SK-MEL-5 (cell line): ENCODE measurements at places on chromosomes 11 and 22.

DNA sequence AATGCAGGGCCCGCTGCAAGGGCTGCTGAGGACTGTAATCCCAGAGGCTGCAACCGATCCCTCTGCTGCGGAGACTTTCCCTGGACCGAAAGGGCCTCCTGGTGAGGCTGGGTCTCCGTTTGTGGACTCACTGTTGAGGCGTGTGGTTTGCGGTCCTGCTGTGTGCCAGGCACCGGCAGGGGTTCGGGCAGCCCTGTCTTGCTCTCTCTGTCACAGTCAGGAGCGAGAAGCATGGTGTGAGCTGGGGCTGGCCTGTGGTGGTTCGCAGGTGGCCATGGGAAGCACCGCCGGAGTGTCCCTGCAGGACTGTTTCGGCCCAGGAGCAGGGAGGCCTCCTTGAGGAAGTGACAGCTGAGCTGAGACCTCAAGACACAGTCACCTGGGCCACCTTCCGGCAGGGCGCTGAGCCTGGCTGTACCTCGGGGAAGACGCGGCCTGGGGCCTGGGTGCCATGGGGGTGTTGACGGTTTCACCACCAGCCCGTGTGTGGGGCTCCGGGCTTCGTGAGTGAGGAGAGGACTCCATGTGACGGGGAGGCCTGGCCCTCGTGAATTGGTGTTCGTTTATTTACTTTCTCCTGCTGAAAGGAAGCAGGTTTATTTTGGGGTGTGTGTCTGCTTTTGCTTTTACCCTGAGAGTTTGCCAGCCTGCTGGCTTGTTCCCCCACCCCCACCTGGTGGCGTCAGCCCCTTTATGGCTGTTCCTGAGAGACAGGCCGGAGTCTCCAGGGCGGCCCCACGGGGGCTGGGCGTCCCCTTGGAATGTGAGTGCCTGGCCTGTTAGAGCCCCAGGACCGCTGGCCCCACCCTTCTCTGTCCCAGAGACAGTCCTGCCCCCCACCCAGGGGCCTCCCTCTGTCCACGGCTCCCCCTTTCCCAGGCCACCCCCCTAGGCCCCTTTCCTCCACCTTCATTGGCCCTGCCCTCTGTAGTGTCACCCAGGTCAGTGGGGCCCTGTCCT lies 122.5 kb downstream of the KCNQ1OT1 start:
- no peak for DNase-seq

DNA sequence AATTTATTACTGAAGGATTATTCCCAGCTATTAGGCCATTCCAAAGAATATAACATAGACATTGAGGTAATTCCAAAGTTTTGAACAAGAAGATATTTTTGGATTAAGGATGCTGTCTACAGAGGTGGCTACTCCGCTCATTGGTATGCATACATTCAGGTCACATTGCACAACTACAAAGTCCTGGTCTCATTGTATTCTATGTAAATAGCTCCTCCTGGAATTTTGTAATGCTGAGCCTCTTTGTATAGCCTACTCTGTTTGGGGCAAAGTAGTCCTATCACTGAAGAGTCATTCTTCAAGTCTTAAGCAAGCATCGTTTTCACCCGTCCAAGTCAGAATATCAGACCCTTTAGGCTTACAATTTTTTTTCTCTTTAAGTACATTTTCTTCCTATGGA lies 142.4 kb downstream of the KIF18A start:
- no peak for DNase-seq

- DNase-seq = peak; percentile 5
Observed at GRCh38 chr11:79762279-79762921, 321.6 kb upstream of the TENM4 start.

GRCh38 chr22:39765046-39765445 lies 128.5 kb downstream of the ENTHD1 start:
- DNase-seq = no peak

GRCh38 chr11:125448136-125448535 lies 47.9 kb downstream of the FEZ1 start:
- peak; percentile 44 for DNase-seq

GRCh38 chr11:35190804-35191348 lies 51.9 kb downstream of the CD44 start:
- no peak for DNase-seq

GRCh38 chr22:48416396-48417224 lies 1411.1 kb downstream of the BRD1 start:
- no peak for DNase-seq

- DNase-seq = no peak
Observed at GRCh38 chr11:118370774-118371173, 11.4 kb downstream of the UBE4A start.

- no peak for DNase-seq
Observed at GRCh38 chr11:104490182-104490581, 326.2 kb upstream of the PDGFD start.

DNA sequence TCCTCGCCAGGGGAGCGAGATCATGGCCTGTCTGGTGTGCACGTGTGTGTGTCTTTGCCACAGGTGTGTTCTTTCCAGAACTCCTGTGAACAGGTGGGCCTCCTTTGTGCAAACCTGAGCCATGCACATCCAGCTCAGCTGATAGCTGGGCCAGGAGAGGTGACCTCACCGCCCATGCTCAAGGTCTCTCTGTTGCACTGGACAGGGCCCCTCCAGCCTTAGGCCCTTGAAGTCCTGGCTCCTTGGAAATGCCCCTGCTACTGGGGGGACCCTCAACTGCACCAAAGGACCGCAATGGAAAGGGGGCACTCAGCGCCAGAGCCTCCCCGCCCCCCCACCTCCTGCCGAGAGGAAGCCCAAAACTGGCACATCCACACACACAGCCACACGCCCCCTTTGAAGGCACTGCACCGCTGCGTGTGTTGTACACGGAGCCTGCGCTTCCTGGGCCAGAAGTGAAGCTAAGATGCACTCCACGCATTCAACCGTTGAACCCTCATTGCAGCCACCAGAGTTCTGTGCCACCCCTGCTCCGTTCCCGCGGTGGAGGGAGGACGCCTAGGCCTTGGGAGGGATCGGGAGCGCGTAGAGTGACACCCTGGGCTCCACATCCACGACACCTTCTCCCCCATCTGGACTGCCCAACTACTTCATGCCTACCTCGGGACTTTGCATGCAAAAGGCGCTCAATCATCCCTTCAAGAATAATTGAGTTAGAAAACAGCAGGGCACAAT lies 16.4 kb upstream of the IL2RB start:
- DNase-seq = no peak

DNA sequence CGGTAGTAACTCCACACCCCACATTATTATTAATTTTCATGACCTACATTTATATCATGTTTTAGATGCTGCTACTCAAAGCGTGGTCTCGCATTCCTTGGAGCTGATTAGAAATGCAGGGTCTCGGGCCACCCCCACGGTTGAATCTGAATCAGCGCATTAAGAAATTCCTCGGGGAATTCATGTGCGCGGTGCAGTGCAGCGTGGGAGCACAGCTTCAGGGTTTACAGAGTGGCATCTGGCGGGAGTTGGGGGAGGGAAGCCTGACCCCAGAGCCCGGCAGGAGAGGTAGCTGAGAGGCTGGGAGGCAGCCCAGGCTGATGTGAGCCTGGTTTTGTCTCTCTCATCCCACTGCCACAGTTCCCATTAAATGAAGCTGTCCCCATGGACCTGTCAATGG lies 48.1 kb upstream of the DAGLA start:
- no peak for DNase-seq

GRCh38 chr22:22937894-22938480 lies 50.4 kb downstream of the IGLL5 start:
- no peak for DNase-seq

GRCh38 chr22:46473021-46473779 lies 64.2 kb downstream of the CELSR1 start:
- DNase-seq = no peak

DNA sequence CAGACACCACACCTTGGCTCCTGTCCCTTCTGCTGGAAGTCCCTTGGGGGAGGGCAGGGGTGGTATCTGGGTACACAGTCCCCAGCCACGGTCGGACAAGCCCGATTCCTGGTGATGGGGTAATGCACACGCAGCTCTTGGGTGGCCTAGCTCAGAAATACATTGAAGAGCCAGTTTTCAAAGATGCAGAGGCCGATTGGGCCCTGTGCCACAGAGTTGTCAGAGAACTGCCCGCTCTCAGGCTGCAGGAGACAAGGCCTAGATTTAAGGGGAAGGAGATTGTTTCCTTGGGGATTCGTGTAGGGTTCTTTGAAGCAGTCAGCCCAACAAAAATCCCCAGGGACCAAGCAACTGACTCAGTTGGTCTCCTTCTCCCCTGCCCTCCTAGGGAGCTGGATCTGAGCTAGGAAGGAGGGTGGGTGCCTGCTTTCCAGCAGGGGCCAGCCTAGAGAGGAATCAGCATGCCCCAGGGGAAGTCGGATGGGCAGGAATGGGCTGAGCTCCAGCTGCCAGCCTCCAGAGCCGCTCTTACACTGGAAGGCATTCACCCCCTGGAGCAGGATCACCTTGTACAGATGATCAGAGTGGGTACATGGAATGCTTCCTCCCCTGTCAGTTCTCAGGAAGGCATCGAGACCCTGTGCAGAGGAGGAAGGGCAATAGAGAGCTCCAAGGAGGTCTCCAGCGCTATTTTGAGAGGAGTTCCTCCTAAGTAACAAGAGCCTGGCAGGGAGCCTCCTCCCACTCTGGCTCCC lies 3.3 kb upstream of the SCN4B start:
- no peak for DNase-seq

- no peak for DNase-seq
Observed at GRCh38 chr11:134260503-134260902, 7.1 kb downstream of the ACAD8 start.

DNA sequence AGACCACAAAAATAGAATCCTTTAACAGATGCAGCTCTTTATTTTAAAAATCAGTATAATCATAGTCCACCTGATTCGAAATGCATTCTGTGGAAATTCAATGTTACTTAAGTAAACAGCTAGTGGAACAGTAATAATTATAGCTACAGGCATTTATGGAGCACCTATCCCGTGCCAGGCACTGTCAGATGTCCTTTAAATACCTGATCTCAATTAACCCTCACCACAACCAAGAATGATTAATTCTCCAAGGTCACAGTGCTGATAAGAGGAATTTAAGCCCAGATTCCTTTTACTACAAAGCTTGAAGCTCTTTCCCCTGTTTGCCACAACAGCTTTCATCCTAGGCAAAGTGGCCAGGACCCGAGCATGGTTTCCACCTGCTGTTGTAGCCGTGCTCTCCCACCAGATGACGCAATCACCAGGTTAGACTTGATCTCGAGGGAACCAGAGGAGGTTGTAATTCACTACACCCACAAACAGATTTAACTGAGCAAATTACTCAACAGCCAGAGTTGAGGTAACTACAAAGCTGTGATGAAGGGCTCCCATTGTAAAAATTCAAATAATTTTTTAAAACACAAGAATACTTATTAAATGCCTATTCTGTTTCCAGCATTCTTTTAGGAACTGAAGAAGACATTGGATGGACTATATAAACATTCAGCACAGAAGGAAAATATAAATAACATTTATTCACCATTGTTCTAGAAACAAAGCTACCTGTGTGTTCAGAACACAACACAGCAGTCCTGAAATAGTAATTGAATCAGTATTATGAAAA lies 10.3 kb downstream of the PRDM10 start:
- peak; percentile 60 for DNase-seq

DNA sequence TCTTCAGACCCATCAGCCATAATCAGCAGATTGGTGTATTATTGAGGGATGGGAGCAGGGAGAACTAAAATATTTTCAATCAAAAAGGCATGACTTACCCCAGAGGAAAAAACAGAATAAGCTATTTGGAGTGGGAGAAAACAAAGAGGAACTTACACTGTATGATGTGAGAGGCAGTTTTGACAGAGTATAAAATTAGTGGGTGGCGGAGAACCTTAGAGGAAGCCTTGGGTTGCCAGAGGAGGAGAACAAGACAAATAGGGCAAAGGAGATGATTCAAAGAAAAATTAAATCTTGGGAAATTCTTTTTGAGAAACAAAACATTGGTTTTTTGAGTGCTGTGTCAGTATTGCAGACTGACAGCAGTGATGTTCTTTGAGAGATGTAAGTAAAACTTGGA lies 285.0 kb downstream of the C11orf87 start:
- DNase-seq = no peak

DNA sequence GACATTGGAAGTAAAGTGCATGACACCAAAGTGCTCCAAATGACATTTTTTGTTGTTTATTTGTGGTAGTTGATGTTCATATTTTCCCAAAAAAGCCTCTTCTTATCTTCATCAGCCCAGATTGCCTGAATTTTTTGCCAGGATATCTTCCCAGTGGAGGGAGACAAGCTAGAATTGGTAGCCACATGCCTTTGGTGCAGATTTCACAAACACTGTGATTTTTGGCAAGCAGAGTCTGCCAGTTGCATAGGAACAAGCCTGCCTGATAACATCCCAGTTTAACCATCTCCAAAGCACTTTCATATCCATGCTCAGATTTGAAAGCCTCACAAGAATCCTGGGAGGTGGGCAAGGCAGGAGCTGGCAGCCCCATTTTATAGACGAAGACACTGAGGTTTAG lies 102.3 kb upstream of the SYT13 start:
- no peak for DNase-seq

DNA sequence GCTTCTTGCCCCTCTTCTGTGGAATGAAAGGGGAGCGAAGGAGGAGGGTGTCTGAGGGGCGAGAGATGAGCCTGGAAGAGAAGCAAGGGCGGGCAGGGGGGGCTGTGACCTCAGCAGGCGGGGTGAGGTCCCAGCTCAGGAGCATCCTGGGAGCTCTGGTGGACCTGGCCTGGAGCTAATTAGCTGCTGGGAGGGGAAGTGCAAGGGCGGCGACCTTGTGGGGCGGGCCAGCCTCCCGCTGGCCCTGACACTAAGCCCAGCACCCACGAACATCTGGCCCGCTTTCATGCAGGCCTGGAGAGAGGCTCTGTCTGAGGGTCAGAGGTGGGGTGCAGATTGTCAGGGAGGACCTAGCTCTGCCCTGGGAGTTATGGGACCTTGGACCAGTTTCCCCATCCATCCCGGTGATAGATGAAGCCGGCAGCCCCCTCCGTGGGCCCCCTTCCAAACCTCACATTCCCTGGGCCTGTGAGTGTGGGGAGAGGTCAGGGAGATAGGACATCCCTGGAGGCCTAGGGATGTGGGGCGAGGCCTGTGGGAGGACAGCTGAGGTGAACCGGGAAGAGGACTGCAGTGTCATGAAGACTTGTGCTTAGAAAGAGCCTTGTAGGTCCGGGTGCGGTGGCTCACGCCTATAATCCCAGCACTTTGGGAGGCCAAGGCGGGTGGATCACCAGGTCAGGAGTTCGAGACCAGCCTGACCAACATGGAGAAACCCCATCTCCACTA lies 28.5 kb upstream of the CD82 start:
- no peak for DNase-seq

DNA sequence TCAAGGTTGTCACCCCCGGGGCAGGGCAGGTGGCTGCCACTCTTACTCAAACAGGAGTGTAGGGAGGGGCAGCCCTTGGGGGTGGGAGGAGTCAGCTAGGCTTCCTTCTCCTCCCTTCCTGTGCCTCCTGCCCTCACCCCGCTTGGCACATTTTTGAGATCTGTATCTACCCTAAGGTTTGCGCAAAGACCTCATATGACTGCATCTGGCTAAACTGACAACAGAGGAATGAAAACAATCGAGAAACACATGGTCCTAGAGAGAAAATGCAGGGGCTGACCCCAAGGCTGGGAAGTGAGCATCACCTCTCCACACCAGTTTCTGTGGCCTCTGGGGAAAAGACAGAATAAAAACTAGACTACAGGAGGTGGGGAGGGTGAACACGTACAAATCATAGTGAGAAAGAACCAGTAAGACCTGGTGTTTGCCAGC lies 28.1 kb downstream of the IGSF9B start:
- DNase-seq = no peak
